Kidney (tissue), 22 donors: ENCODE measurements at places on chromosomes 5 and 9. TPM values are rescaled to one million over a fixed set of nuclear protein-coding genes. Genes with fewer than 3 reads are reported as not detected.

DNA sequence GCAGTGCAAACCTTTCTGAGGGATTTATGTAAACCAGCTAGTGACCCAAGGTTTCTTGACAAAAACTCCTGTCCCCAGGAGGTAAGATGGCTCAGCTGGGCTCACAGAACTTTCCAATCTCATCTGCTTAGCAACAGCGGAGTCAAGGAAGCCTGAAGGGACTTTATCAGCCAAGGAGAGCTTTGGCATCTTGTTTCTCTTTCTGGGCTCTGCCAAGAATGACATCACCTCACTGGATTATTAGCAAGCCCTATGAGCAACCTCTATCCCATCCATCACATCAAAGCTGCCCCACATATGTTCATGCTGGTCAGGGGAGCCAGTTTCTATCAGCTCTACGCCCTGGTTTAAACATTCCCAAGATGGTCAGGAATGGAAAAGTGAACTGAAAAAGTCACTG is 461.3 kb downstream of the ENC1 start:
- no peaks in the 10 kb centered on the region for H3K36me3 ChIP-seq
- H3K4me1 ChIP-seq = no peaks in the 10 kb centered on the region
- no peak overlapping the region for H3K4me3 ChIP-seq

Gene BASP1
- total RNA-seq = 12.5 TPM

Gene GALT
- total RNA-seq = 49.2 TPM

Gene CRHBP
- 8.6 TPM for total RNA-seq

DNA sequence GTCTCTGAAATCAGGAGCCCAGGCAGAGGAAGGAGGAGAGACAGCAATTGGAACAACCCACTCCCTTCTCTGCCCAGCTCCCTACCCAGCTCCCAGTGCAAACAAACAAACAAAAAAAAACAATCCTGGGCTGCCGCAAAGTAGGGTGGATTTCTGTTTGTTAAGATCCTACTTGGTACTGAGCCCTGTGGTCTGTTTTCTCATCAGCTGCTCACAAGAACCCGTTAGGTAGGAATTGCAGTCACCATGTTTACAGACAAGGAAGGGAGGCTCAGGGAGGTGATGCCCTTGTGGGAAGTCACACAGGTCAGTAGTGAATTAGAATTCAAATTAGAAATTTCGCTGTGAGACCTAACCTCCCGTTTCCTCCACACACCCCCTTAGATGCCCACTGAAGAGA is 128.8 kb upstream of the RAD23B start:
- DNase-seq = no peak
- H3K4me1 ChIP-seq = no peaks in the 10 kb centered on the region
- H3K4me3 ChIP-seq = no peak overlapping the region
- no peaks in the 10 kb centered on the region for H3K36me3 ChIP-seq
- H3K27me3 ChIP-seq = no peaks in the 10 kb centered on the region

DNA sequence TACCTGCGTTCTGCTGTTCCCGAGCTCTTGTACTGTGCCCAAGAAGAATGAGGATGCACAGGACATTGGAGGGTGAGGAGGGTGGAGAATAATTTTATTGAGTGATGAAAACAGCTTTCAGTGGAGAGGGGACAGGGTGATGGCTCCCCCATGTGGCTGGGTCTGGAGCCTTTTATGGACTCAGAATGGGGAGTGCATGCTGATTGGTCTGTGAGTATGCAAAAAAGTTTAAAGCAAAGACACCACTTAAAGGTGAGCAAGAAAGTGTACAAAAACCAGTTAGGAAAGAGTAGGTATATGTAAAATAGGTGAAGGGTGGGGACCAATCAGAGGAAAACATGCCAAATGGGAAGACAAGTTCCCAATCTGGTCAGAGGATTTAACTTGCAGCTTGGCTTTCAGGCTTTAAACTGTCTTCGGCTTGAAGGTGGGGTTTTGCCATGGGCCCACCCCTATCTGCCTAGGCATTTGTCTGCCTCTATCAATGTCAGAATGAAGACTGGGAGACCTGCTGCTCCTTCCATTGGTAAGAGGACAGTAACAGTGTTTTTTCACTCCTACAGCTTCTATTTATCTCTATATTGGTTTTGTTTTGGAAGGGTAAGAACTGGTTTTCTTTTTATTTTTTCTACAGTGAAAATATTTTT is 118.0 kb upstream of the RAI14 start:
- H3K36me3 ChIP-seq = no peaks in the 10 kb centered on the region
- no peak for DNase-seq
- H3K27me3 ChIP-seq = no peaks in the 10 kb centered on the region
- no peak overlapping the region for H3K27ac ChIP-seq

Gene LPCAT1
- 46.5 TPM for total RNA-seq

DNA sequence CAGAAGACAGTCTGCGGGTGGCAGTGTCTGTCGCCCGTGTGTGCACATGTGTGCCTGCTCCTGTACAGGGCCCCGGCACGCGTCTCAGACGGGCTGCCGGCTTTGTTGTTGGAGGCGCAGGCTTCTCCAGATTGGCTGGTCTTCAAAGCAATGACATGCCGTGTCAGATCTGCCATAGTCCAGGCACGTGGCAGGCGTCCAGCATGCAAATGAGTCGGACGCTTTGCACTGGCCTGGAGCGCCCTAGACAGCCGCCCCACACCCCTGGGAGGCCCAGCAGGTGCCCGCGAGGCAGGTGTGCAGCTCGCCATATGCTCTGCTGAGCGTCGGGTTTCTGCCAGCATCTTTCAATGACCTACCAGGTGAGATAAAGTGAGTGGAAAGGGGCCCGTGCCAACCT is 71.5 kb downstream of the GADD45G start:
- no peak for DNase-seq
- no peak overlapping the region for H3K4me3 ChIP-seq
- H3K36me3 ChIP-seq = no peaks in the 10 kb centered on the region
- no peaks in the 10 kb centered on the region for H3K4me1 ChIP-seq
- H3K27me3 ChIP-seq = no peaks in the 10 kb centered on the region

Gene FXN
- total RNA-seq = 12.9 TPM

- no peak overlapping the region for H3K4me3 ChIP-seq
- H3K4me1 ChIP-seq = no peaks in the 10 kb centered on the region
- H3K27me3 ChIP-seq = no peaks in the 10 kb centered on the region
- DNase-seq = no peak
These were observed 269.4 kb upstream of the IRX1 start for GRCh38 chr5:3325972-3326840.

DNA sequence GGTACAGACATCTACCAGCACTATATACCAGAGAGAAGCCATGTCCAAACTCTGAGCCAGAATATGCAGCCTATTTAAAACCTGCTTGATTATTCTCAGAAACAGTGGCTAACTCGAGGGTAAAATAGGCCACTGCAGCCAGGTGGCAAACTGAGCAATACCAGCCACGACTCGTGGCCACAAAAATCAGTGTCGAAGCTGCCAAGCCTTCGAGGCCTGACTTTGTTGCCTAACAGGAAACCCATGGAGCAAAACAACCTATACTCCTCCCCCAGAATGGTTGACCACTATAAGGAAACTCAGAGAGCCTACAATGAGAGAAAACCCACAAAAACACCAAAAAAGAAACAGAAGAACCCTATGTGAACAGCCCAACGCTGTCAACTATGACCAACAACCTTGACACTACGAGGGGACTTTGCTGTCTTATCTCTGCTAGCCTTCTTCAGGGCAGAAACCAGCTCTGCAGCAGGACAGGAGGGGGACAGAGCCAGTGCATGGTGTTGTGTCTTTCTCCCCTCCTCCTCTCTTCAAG is 133.8 kb downstream of the TMEM174 start:
- H3K4me3 ChIP-seq = no peak overlapping the region
- H3K27ac ChIP-seq = no peak overlapping the region
- no peaks in the 10 kb centered on the region for H3K36me3 ChIP-seq
- DNase-seq = no peak
- peaks cover 9% of the 10 kb centered on the region for H3K27me3 ChIP-seq
- H3K4me1 ChIP-seq = no peaks in the 10 kb centered on the region

GRCh38 chr9:32722704-32723103 is 60.6 kb upstream of the TMEM215 start:
- no peaks in the 10 kb centered on the region for H3K27me3 ChIP-seq
- no peak overlapping the region for H3K27ac ChIP-seq
- H3K36me3 ChIP-seq = no peaks in the 10 kb centered on the region
- DNase-seq = no peak
- no peaks in the 10 kb centered on the region for H3K4me1 ChIP-seq
- no peak overlapping the region for H3K4me3 ChIP-seq

GRCh38 chr5:6508931-6509330 is 60.3 kb downstream of the UBE2QL1 start:
- H3K27me3 ChIP-seq = no peaks in the 10 kb centered on the region
- H3K36me3 ChIP-seq = no peaks in the 10 kb centered on the region
- no peak overlapping the region for H3K4me3 ChIP-seq
- no peak overlapping the region for H3K27ac ChIP-seq
- no peak for DNase-seq

GRCh38 chr5:128257076-128257475 is 173.5 kb downstream of the SLC12A2 start:
- H3K27me3 ChIP-seq = no peaks in the 10 kb centered on the region
- H3K36me3 ChIP-seq = no peaks in the 10 kb centered on the region
- no peak overlapping the region for H3K27ac ChIP-seq
- no peak overlapping the region for H3K4me3 ChIP-seq
- no peak for DNase-seq

- no peaks in the 10 kb centered on the region for H3K36me3 ChIP-seq
- H3K27ac ChIP-seq = no peak overlapping the region
- H3K4me3 ChIP-seq = no peak overlapping the region
- no peaks in the 10 kb centered on the region for H3K27me3 ChIP-seq
- no peak for DNase-seq
These were observed 84.5 kb upstream of the SMIM23 start for GRCh38 chr5:171701100-171701541.

Gene RBM27
- 19.0 TPM for total RNA-seq
